A549 treated with dexamethasone at 1 μM for 4 hours (cell line): ENCODE measurements at places on chromosomes 2 and 18. TPM values are rescaled to one million over a fixed set of nuclear protein-coding genes. Genes with fewer than 3 reads are reported as not detected.

The NT5DC4 gene
- total RNA-seq = 0.05 TPM in 1 of 5 replicates, not detected in the others

The NEMP2 gene
- total RNA-seq = 3.8 to 8.3 TPM (median 6.4 TPM) in 5 replicates

The MROH2A gene
- 0.14 to 0.37 TPM (median 0.30 TPM) in 5 replicates for total RNA-seq

The SNED1 gene
- total RNA-seq = 0.62 to 1.4 TPM (median 1.00 TPM) in 5 replicates

The IL37 gene
- 0.23 TPM in 1 of 5 replicates, not detected in the others for total RNA-seq

The LIPG gene
- total RNA-seq = 0.17 to 0.36 TPM (median 0.25 TPM) in 5 replicates

The LINC00305 gene
- total RNA-seq = not detected in 5 replicates

The ACKR3 gene
- total RNA-seq = 7.7 to 14.4 TPM (median 12.5 TPM) in 5 replicates

The CCDC85A gene
- 0.25 to 0.39 TPM (median 0.34 TPM) in 5 replicates for total RNA-seq

The EVX2 gene
- total RNA-seq = not detected in 5 replicates

The YIPF4 gene
- 41.1 to 55.9 TPM (median 49.4 TPM) in 5 replicates for total RNA-seq

The NEU4 gene
- 0.25 to 0.34 TPM (median 0.27 TPM) in 4 of 5 replicates, not detected in the other for total RNA-seq

The ALPP gene
- total RNA-seq = 14.4 to 22.1 TPM (median 20.3 TPM) in 5 replicates

The MALL gene
- total RNA-seq = 154 to 172 TPM (median 164 TPM) in 5 replicates

The BOLL gene
- not detected in 5 replicates for total RNA-seq

The IGFBP5 gene
- total RNA-seq = 0.18 to 0.27 TPM (median 0.23 TPM) in 5 replicates

The TPO gene
- 0.12 to 0.20 TPM (median 0.17 TPM) in 4 of 5 replicates, not detected in the other for total RNA-seq

The NTSR2 gene
- not detected in 5 replicates for total RNA-seq

The SERPINB4 gene
- total RNA-seq = 0.05 to 0.18 TPM (median 0.14 TPM) in 5 replicates

The RAB17 gene
- total RNA-seq = 0.19 to 0.54 TPM (median 0.32 TPM) in 5 replicates

The SATB2 gene
- total RNA-seq = 2.1 to 4.3 TPM (median 3.4 TPM) in 5 replicates

The MARS2 gene
- 10.4 to 12.3 TPM (median 11.7 TPM) in 5 replicates for total RNA-seq

The LHCGR gene
- not detected in 5 replicates for total RNA-seq

The TTN gene
- under 0.01 to 0.04 TPM (median 0.01 TPM) in 5 replicates for total RNA-seq

The CBLN2 gene
- 0.06 to 0.12 TPM (median 0.10 TPM) in 4 of 5 replicates, not detected in the other for total RNA-seq

The SKOR2 gene
- not detected in 5 replicates for total RNA-seq

The RAX gene
- not detected in 5 replicates for total RNA-seq

The ST6GAL2 gene
- 12.0 to 19.3 TPM (median 14.1 TPM) in 5 replicates for total RNA-seq

The HOXD12 gene
- total RNA-seq = not detected in 5 replicates

The MC2R gene
- total RNA-seq = not detected in 5 replicates
